ENCODE measurements at places on chromosomes 4 and X.

DNA sequence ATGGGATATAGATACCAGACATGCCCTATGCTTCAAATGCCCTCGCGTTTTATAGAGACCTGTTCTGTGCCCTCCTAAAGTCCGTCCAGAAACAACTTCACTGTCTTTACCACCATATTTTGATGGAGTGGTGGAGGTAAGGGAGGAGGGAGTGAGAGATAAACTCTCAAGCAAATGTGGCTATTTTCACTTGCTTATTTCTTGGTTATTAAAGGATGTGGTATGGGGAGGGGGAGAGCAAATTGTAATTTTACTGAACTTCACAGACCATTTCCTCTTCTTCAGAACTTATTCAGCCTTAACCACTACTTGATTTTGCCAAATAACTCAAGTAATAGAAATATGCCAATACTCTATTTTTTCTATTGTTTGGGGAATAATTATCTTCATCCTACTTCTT, 31.5 kb downstream of the GPR174 start:
- no peak for DNase-seq

DNA sequence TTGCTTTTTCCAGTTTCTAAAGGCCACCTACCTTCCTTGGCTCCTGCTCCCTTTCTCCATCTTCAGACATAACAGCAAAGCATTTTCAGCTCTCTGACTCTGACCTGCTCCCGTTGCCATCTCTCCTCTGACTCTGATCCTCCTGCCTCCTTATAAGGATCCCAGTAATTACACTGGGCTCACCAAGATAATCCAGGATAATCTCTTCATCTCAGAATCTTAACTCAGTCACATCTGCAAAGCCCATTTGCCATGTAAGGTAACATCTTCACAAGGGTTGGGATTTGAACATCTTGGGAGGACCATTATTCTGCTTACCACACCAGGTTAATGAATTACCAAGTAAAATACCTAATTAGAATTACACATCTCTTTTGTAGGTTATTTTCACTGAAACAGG, 41.3 kb upstream of the MAGED1 start:
- no peak for DNase-seq

GRCh38 chrX:46247456-46247855, 297.8 kb downstream of the ZNF674 start:
- DNase-seq: no peak

DNA sequence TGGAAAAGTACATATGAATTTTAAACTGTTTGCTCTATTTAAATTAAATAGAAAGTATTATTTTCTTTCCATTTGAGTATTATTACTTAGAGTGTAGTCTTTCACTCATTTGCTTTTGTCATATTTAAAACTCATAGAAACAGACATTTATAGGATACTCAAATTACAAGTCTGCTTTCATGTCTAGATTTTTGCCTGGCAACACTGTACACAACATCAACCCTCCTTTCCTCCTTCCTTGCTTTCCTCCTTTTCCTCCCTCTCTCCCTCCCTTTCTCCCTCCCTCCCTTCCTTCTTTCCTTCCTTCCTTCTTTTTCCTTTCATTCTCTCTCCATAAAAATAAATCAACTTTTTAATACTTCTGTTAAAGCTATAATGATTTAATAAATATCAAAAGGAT, 2361.2 kb downstream of the ARAP2 start:
- DNase-seq: no peak

- DNase-seq: peak; percentile 43
Measured at GRCh38 chr4:57039345-57039744, 60.6 kb downstream of the POLR2B start.

DNA sequence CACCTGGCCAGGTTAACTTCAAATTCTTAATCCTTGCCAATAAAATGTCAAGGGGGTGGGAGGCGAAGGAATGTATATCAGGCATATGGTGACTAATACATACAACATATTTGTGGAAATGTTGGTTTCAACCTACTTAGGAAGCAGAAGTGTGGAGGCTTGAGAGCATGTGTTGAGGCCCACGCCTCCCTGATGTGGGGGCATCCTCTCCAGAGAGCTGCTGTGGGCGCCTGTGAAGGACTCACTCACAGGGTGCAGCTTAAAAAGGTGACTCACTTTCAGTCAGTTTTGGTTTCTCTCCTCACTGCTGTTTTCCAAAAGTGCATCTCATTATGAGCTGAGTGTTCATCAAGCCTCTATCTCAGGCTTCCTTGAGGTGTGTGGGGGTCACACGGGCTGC, 27.5 kb downstream of the LNX1 start:
- DNase-seq: peak; percentile 91

DNA sequence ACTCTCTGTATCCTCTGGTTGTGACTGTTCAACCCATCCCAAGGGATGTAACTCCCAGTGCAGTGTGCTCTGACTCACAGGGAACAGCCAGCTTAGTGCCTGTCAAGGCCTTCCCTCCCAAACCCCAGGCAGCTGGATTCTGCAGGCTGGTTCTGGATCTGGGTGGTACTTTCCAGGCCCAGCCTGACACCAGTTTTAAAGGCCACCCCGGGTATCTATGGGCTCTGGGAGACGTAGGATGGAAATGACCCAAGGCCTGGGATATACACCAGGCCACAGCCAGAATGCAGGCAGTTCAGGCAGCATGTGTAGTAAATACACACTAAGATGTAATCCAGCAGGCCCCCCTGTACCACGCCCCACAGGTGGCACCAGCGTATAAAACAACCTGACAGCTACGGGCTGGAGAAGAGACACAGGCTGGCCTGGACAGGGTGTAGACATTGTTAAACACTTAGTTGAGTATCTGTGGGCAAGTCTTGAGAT, 64.2 kb downstream of the SPINK2 start:
- DNase-seq: peak; percentile 93

All from fibroblast of skin of back (primary cell).